ENCODE measurements at places on chromosomes 12 and 14.

DNA sequence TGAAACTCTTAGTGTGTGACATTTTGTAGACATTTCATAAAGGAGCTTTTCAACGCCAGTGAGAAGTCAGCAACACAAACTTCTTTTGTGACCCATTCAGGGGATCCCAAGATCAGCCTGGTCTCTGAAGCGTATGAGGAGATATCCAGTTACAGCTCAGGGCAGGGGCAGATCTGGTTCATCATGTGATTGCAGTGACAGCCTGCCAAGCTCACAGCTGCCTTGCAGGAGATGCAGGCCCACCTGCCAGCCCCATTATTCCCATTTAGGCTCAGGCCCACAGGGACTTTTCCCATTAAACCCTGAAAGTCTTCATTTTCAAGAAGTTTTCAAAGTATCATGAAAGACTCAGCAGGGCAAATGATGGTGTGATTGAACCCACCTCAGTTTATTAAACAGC lies 38.3 kb downstream of the SRGAP1 start:
- DNase-seq, result no peak

DNA sequence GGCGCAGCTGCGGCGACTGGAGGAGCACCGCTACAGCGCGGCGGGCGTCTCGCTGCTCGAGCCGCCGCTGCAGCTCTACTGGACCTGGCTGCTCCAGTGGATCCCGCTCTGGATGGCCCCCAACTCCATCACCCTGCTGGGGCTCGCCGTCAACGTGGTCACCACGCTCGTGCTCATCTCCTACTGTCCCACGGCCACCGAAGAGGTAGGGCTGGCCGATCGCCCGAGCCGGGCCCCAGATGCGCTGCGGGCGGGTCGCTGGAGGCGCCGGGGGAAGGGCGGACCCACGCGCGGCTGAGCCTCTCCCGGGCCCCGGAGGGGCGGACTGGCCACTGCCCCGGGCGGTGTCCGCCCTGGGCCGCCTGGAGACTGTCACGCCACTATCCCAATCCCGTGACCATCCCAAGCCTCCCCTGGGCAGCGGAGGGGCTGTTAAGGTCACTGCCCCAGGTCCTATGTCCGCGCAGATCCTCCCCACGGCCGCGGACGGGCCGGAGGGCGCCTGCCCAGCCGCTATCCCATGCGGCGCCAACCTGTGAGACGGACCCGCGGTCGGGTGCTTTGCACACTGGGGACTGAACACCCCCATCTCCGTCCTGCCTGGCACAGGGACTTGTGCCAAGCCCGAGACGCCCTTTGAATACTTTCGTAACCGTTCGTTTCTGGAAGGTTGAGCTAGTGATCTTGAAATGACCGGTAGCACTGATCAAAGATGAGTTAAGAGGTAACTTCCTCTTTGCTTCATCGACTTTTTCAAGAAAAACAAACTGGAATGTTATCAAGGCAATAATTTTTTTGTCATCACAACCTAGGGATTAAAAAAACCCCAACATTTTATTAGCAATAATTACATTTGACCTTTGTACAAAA lies 725 bp downstream of the CHPT1 start:
- peak; percentile 28 for DNase-seq

DNA sequence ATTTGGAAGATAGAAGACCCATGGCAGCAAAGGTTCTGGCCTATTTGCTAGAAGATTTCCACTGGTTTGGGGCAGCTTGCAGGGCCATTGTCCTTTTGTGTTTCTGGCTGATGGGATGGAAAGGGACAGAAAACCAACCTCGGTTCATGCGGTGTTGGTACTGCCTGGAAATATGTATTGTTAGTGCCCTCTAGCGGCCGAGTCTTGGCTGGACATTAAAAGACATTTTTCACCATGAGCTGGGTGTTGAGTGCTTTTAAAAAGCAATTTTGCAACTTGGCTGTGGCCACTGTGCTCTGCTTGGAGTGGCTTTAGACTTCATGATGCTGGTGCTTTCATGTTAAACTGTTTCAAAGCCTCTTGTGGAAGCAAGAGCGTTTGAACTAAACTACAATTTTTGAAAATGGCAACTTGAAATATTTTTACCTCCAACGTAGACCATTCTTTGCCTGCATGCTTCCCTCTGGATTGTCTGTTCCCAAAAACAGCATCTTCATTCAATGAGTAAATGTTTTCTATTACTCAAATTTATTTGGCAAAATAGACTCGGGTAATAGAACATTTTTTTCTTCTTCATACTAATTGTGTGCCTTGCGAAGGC lies 102.7 kb upstream of the TBX5 start:
- peak; percentile 31 for DNase-seq

- no peak for DNase-seq
Observed at GRCh38 chr12:12891080-12891880, at the start of gene GPRC5A. GPRC5A (plus strand) TSS chr12:12891562; CDS start chr12:12908250, 16,688 bp downstream.

DNA sequence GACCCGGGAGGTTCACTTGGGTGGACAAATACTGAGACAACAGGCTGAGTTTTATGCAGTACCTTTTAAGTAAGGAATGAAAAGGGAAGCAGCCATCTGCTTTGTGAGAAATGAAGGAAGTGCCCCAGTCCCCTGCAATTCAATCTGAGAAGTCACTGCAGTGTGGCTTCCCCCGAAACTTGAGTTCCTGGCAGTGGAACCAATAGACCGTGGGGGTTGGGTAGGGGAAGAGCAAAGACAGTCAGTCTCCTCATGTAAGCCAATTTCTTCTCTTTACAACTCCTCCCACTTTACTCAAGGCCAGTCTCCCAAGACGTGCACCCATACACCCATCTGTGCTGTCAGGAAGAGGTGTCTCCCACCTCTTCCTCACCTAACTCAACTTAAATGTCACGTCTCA lies 206.5 kb downstream of the BCAT1 start:
- peak; percentile 76 for DNase-seq

- DNase-seq, result no peak
Observed at GRCh38 chr12:100359248-100359647, 2.4 kb downstream of the SLC17A8 start.

GRCh38 chr12:118307069-118307954 lies 65.4 kb downstream of the TAOK3 start:
- DNase-seq, result peak; percentile 26

DNA sequence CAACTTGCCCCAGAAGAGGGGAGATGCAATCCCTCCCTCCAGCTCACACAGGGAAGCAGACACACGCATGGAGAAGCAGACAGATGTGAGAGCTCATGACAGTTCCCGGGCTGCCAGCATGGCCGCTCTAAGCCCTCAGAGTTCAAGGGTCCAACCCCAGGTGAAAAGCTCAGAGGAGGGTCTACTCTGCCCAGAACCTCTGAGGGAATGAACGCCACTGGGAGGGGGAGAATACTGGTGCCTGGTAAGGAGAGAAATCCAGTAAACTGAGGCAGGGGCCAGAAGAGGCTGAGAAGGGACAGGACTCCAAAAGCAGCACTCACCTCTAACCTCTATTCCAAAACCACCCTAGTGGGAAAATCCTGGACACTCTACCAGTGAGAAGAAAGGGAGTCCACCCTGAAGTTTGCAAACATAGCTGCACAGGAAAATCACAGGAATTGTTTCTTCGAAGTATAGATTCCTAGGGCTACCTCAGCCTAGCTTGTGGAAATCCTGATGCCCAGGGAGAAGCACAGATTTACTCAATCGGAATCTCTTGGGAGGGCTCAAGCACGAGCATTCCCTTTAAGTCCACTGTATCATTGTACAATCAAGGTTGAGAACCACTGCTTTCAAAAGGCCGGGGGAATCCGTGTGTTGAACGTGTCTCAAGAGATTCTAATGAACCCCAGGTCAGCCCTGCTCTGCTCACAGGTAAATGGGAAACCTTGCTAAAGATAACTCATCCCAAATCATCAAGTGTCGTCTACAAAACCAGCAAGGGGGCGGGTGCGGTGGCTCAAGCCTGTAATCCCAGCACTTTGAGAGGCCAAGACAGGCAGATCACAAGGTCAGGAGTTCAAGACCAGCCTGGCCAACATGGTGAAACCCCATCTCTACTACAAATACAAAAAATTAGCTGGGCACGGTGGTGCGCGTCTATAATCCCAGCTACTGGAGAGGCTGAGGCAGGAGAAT lies 34.3 kb upstream of the PLEKHG6 start:
- DNase-seq, result no peak

DNA sequence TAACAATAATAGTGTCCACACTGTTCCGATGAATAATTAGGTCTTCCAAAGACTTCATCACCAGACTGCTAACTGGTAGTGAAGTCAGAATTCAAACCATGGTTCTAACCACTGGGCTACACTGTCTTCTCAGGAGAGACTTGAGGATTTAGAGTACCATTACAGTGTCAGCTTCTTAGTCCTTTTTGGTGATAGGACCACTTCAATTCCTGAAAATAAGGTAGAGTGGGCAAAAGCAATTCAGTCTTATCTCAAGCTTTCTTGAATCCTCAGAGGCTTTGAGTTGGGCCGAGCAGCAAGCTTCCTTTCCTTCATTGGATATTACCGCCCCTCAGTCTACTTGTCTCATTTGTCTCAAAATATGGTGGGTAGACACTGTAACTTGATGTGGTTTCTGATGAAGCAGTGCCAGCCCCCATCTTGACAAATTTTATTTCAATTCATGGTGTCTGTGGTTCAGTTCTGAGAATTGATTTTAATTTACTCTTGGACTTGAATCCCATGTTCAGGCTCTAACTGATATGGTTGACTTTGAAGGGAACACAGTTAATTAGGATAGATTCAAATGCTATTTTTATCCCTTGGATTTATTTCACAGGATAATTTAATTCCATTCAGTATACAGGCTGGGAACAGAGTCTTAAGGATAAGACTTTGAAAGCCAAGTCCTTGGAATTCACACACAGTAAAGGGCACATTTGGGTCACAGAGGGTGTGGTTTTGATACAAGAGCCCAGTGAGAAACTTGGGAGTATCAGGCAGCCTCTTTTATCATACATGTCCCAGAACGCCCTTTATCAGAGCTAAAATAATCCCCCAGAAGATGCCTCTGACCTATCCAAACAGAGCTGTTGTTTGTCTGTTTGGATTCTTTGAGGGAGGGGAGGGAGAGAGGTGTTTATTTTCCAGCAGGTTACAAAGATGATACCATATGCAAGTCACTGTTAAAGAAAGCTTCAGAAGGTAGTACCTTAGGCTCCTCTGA lies 167.3 kb downstream of the PRKCH start:
- no peak for DNase-seq

DNA sequence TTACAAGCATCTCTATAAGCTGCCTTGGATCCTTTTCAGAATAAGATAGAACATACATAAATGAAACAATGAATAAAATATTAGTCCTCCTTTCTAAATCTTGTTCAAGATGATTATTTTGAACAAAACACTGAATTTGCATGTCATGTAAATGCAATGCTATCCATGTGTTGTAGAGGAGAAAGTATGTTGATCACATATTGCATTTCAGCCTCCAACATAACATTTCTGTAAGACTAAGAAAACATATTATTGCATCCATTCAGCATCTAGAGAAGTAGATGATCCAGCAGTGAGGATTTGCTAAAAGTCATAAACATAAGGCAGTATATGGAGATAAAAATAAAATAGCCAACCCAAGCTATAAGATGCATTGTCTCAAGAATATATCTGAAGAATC lies 172.6 kb downstream of the CPNE8 start:
- DNase-seq, result no peak

DNA sequence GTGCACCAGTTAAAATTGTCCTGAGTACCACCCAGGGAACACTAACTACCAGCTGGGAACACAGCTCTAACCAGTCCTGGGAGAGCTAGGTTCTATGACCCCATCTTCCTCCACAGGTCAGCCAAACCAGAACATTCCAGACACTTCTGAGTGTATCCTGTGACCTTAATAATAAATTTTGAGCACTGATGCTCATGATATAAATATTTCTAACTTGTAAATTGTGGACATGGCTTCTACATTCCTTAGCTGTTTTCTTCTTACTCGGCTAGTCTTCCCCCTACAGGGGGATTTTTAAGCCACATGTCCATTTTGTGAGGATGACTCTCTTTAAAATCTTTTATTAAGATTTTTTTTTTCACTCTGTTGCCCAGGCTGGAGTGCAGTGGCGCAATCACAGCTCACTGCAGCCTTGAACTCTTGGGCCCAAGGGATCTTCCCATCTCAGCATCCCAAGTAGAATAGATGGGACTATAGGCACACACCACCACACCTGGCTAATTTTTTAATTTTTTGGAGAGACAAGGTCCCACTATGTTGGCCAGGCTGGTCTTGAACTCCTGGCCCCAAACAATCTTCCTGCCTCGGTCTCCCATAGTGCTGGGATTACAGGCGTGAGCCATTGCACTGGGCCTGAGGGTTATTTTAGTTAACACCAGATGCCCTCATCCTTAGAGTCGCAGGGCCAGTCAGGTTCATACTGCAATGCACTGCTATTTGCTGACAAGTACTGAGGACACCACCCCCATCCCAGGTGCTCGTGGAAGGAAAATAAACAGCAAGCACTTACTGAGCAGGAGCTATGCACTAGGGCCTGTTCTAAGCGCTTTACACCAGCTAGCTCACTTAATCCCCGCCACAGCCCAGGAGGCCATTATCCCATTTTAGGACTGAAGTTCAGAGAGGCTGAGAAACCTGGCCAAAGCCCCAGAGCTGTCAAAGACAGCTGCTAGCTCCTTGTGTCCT lies 142.6 kb upstream of the NCOR2 start:
- no peak for DNase-seq

- no peak for DNase-seq
Observed at GRCh38 chr14:46054526-46054925, 597.1 kb downstream of the RPL10L start.

GRCh38 chr12:6941267-6941666 lies 2.3 kb upstream of the RNU7-1 start:
- no peak for DNase-seq

DNA sequence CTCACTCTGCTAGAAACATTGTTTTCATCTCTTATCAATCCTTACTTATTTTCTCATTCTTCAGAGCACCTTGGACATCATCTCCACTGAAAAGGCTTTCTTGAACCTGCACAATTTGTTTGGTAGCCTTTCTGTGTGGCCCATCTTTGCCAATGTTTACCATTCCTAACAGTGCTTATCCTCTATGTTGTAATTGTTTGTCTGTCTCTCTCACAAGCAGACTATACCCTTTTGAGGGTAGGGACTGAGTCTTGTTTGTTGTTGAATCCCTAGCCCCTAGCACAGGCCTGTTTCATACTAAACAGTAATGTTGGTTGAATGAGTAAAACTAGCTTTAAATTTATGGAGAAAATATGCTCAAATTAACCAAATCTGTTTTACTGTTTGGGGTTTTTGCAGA lies 9.2 kb downstream of the MRPL42 start:
- DNase-seq, result no peak

- DNase-seq, result no peak
Observed at GRCh38 chr14:92785667-92786426, 8.3 kb upstream of the GOLGA5 start.

- no peak for DNase-seq
Observed at GRCh38 chr12:68317047-68317667, 15.0 kb downstream of the MDM1 start.

- DNase-seq, result no peak
Observed at GRCh38 chr12:20109676-20110075, 258.7 kb upstream of the PDE3A start.

Data from stimulated activated naive B cell treated with anti-CD40 and anti-IgM and Interleukin-4, amounts not matched to agents 10 μg/mL and 1 μg/mL and 100 μg/mL, for 72 hours (primary cell).